Liver (tissue), 10 donors: ENCODE measurements at places on chromosomes 12 and 14. TPM values are rescaled to one million over a fixed set of nuclear protein-coding genes. Genes with fewer than 3 reads are reported as not detected.

BDKRB1 gene
- not detected for total RNA-seq

DNA sequence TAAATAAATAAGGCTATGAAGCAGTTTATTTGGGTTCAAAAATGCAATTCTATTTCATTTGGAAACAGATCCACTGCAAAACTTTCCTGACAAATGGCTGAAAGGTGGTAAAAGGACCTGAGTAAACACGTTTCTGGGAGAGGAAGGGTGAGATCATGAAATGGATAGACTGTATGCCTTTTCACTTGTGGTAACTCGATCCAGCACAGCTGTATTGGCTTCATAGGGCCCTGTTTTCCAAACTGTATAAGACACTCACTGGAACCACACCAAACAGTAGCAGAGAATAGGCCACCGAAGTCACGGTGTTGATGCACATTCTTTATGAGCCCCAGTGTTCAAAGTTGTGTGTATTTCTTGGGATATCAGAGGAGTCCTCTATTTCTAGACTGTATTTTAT lies 325.2 kb upstream of the DIO2 start:
- DNase-seq = no peak

DNA sequence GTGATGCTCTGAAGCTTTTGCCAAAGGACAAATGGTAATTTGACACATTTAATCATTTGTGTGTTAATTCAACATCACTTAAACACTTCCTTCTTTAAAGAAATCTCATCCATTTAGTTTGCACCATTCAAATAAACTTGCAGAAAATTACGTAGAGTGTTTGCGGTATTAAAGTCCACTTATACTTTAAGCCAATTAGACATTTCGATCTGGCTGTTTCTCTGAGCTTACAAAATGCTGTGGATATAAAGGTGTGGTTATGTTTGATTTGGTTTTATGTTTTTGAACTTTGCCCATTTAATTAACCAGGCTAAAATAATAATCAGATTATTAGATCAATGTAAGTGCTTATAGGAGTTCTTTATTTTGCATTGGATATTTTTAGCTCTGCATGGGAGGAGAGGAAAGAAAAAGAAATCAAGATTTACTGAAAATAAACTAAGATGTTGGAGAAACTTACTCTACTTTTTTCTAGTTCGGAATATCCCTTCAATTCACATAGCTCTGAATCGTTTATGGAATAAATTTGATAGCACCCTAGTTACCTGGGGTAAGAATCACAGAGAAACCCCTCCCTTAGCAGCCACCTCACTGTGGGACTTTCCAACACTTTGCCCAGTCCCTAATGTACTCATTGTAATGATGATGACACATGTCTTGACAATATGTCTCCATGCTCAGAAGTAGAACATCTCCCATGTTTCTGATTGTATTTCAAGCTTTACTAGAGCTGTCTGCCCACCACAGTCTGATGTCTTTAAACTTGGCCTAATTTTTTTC lies 268.0 kb downstream of the BTG1 start:
- DNase-seq = no peak

- DNase-seq = no peak
These were observed 121.6 kb downstream of the LLPH start for GRCh38 chr12:66008985-66009384.

- DNase-seq = no peak
These were observed 368.7 kb upstream of the PRICKLE1 start for GRCh38 chr12:42958291-42958674.

NDRG2 gene
- 107 TPM for total RNA-seq

- no peak for DNase-seq
These were observed 2.8 kb upstream of the MARK3 start for GRCh38 chr14:103382376-103382775.

DNA sequence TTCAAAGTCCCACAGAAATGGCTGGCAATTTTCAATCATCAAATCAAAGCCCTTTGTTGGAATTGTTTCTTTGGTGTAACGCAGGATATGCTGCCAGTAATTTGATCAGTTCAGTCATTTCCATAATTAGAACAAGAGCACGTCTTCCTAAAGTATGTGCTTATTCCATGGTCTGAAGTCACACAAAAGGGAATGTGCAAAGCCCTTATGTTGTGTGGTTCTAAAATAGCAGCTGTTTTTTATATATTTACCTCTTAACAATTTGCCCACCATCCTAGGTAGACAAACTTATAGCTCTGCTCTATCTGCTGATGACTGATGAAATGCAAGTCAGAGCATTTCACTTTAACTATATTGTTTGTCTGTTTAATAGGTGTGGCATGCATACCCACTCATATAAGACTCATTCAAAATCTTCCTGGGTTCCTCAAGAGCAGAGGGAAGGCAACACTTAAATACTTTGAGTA lies 176.1 kb upstream of the SLC38A2 start:
- DNase-seq = no peak

- DNase-seq = no peak
These were observed 99.7 kb upstream of the PLEKHG7 start for GRCh38 chr12:92602930-92603623.

RASSF9 gene
- total RNA-seq = 0.84 TPM

DNA sequence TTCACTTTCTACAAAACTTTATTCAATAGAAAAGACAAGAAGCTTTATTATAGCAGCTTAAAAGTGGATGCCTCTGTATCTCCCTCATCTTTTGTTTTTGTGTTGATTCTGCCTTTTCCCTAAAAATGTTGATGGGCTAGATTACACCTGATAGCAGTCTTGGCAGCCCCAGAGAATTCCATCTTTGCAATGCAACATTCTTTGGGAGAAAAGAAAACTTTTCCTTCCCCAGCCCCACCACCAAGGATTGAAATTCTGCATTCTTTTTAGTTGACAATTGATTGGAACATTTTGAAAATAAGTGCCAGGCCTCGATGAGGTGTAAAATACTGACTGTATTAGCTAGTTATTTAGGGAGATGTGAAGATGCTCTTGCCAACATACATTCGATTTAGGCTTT lies 306.8 kb upstream of the G2E3 start:
- no peak for DNase-seq

GRCh38 chr14:85437148-85437547 lies 92.8 kb upstream of the FLRT2 start:
- no peak for DNase-seq

- DNase-seq = no peak
These were observed 27.2 kb upstream of the PTPRB start for GRCh38 chr12:70664465-70664881.

DNA sequence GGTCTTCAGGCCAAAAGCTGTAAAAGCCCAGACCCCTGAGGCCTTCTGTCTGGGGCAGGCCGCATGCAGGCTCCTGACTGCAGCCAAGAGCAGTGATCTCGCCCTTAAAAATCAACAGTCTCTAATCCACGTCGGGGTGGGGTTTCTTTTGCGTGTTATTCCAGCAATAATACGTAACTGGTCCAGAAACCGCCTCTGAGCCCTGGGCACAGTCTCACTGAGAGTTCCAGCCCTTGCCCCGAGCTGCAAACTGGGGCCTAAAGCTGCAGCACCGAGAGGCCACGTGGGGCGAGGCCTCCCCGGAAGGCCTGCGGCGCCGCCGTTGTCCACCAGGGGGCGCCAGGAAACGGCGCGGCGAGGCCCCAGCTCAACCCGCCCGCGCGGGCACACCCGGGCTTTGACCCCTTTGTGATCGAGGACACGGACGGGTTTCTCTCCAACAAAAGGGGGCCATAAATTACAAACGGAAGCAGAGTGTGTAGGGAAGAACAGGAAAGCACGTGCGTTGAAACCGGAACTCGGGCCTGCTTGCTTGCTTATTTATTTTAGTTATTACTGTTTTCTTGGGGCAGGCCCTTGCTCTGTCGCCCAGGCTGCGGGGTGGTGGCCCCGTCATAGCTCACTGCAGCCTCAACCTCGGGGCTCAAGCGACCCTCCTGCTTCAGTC lies 87.2 kb downstream of the NINJ2 start:
- peak; percentile 90 for DNase-seq

DNA sequence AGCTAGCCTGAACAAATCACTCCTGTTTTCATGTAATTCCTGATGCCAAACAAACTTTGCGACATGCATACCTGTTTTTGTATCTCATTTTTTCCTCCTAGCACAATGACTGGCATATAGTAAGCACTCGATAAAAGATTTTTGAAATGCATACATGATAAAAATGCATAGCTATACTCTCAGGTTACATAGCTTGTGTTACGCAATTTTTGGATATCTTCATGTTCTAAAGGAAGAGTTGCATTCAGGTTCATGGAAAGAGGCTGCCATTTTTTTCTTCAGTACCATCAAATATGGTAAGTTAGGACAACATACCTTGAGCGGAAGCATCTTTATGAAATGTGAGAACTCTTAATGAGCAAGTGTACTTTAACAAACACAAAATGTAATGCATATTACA lies 284.8 kb upstream of the DIO2 start:
- no peak for DNase-seq

CLEC1B gene
- 29.8 TPM for total RNA-seq

GRCh38 chr12:92036771-92037453 lies 108.7 kb downstream of the BTG1 start:
- no peak for DNase-seq

DNA sequence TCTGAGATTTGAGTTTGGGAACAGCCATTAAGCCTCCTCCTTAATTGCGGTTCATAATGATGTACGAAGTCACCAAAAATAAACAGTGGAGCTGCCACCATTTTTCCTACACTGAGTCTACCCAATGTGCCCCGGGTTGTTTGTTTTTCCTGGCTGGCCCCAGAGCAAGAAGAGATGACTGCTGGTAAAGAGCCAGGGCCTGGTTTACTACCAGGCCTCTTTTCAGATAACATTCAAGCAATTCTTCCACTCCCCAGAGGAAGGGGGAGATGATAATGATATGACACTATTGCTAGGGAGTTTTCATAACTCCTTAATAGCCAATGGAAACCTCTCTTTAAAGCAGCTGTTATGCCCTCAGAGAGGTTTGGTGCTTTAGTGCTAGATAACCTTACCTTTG lies 42.3 kb downstream of the BRAP start:
- no peak for DNase-seq

DNA sequence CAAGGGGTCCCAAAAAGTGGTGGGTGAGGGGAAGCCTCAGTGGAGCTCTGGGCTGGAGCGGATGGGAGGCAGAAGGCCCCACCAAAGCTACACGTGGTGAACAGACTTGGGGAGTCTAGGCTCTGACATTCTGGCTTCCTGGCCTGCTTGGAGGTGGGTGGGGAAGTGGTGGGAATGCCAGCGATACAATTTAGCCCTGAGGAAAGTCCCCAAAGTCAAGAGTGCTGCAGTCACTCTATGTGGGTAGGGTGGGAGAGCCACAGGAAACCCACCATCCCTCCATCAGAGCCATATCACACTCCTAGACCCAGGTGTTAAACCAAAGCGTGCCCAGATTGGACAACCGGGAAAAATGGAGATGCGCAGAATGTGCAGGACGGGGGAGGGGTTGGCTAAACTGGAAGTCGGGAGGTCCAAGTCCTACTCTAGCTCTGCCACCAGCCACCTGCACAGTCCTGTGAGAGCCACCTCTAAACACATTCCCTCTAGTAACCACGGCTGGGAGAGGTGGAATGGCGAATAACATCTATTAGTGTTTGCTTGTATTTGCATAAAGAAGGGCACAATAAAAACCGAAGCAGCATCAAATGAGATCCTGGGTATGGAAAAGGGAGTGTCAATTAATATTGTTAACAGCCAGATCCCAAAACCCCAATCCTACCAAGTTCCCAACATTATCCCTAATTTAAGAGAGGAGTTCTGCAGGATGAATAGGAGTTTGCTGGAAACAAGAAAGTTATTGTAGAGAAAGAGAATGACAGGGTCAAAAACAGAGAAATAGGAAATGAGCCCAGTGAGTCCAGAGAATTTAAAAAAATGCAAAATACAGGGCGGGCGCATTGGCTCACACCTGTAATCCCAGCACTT lies 14.0 kb upstream of the CD9 start:
- DNase-seq = no peak

GRCh38 chr14:28116716-28117115 lies 649.9 kb upstream of the FOXG1 start:
- no peak for DNase-seq

OR4M1 gene
- not detected for total RNA-seq

GRCh38 chr14:77738559-77739250 lies 22.3 kb downstream of the SNW1 start:
- no peak for DNase-seq

GRCh38 chr12:3252450-3252891 lies 175.3 kb downstream of the TSPAN9 start:
- DNase-seq = no peak

- no peak for DNase-seq
These were observed 222.2 kb downstream of the FLRT2 start for GRCh38 chr14:85752175-85752574.

ZBTB42 gene
- 9.4 TPM for total RNA-seq

CCDC177 gene
- total RNA-seq = not detected

DNA sequence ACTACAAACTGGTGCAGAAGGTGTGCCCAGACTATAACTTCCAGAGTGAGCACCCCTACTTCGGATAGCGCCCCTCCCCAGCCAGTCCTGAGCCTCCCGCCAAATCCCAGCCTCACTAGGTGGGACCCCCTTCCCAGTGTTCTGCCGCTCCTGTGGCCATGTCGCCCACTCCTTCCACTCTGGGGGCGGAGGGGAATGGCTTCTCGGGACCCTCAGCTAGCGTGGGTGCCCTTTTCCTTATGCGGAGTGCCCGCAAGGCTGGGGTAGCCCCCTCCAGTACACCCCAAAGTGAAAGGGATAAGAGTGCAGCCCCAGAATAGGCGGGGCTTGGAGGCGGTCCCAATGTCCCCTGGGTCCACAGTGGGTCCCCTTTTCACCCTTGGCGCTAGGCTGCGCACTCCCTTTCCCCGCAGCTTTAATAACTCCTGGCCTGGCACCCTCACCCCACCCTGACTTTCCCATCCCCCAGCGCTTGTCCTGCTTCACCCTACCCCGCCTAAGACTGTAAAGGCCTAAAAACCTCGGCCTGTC lies 3.8 kb upstream of the SHMT2 start:
- no peak for DNase-seq

- no peak for DNase-seq
These were observed 130.2 kb upstream of the RAP1B start for GRCh38 chr12:68480526-68480925.

DNA sequence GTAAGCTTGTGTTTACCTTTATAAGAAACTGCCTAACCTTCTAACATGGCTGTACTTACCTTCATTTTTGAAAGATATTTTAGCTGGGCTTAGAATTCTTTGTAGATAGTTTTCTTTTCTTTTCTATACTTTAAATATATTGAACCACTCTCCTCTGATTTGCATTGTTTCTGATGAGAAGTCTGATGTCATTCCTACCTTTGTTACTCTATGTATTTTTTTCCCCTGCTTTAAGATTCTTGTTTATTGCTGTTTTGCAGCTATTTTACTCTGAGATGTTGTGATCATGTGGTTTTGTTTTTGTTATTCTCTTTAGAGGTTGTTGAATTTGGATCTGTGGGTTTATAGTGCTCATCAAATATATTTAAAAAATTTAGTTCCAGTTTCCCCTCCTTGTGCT lies 31.8 kb downstream of the CNOT2 start:
- DNase-seq = no peak
